Inflammatory macrophage treated with lipopolysaccharide for 1 hour (primary cell): ENCODE measurements at places on chromosomes 6 and 20.
A peak's percentile ranks its signal among the peaks of the same experiment; 100 is the strongest.

DNA sequence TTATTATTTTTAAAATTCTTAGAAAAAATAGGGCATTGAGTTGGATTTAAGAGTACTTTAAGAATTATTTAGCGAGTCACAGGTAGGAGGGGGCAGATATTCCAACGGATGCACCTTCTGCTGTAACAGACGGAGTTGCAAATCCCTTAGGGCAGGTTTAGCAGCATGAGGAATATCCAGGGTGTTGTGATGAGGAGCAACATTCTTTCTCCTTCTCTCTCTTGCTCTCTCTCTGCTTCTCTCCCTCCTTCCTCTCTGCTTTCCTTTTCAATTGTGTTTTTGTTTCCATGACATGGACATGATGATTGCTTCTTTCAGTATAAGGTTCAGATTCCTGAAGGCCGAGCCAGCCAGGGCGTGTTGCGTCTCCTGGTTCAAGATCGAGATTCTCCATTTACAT lies 28.9 kb downstream of the CDH26 start:
- no peak for DNase-seq

DNA sequence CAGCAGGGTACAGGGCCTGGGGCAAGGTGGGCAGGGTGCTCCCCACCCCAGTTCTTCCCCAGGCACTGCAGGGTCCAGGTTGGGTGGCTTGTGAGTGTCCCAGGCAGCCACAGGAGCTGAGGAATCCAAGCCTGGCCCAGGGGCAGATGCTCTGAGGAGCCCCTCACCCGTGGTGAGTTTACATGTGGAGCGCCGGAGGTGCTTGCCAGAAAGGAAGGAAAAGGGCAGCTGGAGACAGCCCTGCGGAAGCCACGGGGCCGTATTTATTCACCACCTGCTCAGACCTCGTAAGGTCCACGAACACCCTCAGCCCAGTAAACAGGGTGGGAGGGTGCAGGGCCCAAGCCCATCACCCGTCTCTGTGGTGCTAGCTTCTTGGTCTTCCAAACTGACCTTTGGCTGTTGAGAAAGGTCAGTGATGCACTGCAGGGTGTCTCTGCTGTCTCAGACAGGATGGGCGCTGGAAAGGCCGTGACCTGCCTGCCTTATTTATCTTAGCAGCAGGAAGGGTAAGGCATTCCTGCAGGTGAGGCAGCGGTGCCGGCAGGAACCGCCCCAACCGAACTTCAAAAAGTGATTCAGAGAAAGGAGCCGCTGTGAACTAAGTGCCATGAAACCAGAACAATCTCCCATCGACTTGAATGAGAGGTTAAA lies 4.0 kb upstream of the FRMD1 start:
- no peak for DNase-seq

GRCh38 chr20:40646361-40646760 lies 42.7 kb downstream of the MAFB start:
- no peak for DNase-seq

DNA sequence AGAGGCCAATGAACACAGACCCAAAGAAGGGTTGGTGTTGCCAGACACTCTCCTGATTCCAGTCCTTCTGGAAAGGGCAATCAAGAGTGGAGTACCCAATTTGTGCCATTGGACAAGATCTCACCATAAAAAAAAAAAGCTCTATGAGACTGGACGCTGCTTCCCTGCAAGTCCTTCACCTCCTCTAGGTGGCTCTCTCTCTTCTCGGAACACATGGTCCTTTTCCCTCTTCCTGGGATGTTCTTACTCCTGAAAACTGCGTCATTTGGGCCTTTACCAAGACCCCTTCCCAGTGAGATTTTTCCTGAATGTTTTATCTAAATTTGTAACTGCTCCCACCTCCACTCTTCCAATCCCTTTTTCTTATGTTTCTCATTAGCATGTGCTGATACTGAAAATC lies 280.8 kb downstream of the FOXA2 start:
- DNase-seq: no peak

GRCh38 chr20:41124451-41125094 lies 12.8 kb upstream of the PLCG1 start:
- no peak for DNase-seq

GRCh38 chr6:17999425-17999824 lies 12.0 kb upstream of the KIF13A start:
- no peak for DNase-seq

DNA sequence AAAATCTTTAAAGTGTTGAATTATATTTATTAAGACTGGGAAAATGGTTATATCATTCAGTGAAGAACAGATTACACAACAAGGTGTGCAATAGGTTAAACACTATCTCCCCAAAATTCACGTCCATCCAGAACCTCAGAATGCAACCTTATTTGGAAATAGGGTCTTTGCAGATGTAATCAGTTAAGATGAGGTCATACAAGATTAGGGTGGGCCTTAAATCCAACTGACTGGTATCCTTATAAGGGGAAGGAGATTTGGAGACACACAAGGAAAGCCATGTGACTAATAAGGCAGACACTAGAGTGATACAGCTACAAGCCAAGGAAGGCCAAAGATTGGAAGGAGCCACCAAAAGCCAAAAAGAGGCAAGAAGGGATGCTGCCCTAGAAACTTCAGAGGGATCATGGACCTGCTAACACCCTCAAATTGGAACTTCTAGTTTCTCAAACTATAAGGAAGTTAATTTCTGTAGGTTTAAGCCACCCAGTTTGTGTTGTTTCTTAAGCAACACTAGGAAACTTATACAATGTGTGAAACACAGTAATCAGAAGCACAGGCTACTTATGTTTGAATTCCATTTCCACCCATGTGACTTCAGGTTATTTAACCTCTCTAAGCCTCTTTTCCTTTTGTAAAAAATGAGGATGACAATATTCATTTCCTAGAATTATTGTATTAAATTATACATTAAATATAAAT lies 16.9 kb downstream of the ILRUN start:
- DNase-seq: peak; percentile 61

- no peak for DNase-seq
Measured at GRCh38 chr6:14276071-14276470, 158.5 kb downstream of the CD83 start.

- DNase-seq: peak; percentile 97
Measured at GRCh38 chr6:45681860-45682511, 304.3 kb upstream of the SUPT3H start.

GRCh38 chr20:4136078-4136966 lies 121.0 kb upstream of the RNF24 start:
- DNase-seq: peak; percentile 33

DNA sequence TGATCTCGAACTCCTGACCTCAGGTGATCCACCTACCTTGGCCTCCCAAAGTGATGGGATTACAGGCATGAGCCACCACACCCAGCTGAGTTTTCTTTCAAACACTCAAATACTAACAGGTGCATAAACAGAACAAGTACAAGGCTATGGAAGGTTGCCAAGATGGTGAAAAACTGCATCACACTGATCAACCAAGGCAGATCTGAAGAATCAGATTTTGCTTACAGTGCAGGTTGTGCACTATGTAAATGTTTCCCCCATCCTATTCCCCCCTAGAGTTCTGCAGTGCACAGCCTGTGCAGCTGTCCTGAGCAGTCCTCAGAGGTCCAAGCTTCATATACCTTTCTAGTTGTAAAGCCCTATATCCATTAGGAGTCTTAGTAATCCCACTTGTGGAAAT lies 73.0 kb downstream of the GFRA4 start:
- DNase-seq: no peak

GRCh38 chr6:137005073-137005472 lies 39.7 kb downstream of the IL20RA start:
- DNase-seq: no peak

GRCh38 chr20:59043698-59044097 lies 1.1 kb upstream of the PRELID3B start:
- peak; percentile 29 for DNase-seq

DNA sequence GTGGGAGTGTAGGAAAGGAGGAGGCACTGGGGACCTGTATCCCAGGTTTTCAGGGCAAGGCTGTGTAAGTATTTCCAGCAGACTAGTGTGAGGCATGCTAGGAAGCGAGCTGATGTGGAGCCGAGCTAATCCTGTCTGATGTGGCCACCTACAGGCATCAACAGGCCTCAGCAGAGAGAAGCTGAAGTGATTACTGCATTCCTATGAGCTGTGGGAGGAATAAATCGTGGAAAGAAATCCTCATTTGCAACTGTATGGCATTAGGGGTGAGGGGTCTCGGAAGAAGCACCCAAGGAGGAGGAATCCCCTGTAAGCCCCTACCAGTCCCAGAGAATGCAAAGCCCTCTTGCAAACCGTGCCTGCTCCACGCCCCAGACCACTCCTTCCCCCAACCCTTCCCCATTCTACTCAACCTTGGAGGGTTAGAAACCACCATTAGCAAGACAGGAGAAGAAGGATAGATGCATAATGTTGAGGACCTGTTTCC lies 41.6 kb downstream of the C6orf15 start:
- DNase-seq: no peak

GRCh38 chr6:163926642-163927041 lies 512.1 kb downstream of the QKI start:
- no peak for DNase-seq

DNA sequence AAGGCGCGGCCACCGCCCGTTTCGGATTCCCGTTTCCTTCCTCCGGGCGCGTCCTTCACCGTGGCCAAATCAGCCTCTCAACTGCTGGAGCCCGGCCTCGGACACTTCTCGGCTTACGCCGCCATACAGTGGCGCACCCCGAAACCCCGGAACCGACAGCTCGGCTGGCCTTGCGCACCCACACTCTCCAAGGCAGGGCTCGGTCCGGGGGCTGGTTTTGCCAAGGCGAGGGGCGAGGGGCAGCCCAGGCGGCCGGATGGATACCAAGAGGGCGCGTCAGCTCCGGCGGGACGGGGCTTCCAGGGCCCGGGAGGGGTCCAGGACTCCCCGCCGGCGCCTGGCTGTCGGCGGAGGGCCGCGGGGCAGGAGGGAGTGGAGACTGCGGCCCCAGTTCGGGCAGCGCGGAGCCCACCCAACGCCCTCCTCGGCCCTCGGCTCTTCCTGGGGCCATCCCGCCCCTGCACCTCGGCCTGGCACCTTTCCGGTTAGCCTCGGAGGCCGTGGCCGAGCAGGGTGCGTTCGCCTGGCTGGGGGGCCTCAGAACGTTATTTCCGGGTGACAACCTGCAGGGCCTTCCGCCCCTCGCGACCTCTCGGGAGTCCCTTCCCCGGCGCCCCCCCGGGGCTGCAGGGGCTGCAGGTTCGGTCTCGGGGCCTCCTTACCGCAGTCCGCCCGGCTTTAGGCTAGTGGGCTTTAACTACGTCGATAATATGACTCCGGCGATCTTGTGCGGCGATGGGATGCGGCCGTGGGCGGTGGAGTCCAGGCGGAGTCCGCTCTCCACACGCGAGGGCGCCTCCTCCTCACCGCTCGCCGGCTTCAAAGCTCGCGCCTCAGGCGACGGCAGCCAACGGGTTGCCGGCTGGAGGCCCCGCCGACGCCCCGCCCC lies 697 bp upstream of the CEP43 start:
- DNase-seq: no peak

DNA sequence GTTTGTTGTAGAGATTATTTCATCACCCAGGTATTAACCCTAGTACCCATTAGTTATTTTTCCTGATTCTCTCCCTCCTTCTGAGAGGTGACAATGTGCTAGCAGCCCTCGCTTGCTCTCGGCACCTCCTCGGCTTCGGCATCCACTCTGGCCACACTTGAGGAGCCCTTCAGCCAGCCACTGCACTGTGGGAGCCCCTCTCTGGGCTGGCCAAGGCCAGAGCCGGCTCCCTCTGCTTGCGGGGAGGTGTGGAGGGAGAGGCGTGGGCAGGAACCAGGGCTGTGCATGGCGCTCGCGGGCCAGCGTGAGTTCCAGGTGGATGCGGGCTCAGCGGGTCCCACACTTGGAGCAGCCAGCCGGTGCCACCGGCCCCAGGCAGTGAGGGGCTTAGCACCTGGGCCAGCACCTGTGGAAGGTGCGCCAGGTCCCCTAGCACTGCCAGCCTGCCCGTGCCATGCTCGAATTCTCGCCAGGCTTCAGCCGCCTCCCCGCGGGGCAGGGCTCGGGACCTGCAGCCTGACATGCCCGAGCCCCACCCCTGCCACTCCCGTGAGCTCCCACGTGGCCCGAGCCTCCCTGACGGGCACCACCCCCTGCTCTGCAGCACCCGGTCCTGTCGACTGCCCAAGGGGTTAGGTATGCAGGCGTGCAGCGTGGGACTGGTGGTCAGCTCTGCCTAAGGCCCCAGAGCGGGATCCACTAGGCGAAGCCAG lies 221.9 kb downstream of the WDR27 start:
- DNase-seq: no peak

DNA sequence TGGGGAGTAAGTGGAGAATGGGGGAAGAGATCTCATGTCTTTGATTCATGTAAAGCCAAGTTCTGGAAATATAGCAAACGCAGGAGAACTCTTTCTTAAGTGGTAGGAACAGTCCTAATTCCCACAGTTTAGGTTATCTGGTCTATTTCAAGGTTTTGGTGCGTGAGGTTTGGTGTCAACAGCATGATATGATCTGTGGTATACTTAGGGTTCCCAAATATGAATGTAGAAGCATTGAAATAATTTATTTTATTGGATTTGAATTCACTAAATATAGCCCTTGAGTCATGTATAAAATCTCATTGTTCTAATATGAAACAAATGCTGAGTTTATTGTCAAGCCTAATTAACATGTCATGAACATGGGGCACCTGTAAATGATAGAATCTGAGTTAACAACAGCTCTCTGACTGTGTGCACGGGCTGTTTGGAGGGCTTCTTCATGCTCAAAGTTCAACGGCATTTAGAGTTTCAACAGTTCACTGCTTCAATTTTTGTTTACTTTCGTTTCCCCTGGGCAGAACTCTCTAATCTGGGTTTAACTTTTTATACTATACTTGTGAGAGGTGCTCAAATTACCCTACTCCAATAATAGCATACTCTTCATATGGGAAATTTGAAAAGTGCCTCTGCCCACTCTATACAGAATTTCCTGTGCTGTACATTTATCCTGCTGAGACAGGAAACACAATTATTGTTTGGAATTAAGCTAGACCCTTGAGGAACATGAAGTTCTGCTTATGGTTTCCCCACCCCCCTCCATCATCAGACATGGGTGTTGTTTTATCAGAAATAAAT lies 236.3 kb upstream of the ZNF217 start:
- peak; percentile 75 for DNase-seq

DNA sequence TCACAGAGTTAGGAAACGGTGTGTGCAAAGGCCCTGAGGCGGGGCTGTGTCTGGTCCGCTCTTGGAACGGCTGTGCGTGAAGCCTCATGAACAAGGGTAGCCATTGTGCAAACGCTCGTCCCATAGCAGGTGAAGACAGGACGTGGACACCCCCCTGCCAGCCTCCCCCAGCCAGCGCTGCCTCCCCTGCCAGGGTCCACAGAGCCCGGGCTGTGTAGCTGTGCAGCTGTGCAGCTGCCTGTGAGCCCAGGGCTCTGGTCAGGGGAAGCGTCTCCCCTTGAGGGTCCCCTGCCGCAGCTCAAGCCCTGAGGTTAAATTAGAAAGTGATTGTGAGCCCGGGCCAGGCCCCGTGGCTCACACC lies 139.4 kb downstream of the TAF4 start:
- DNase-seq: no peak

GRCh38 chr6:43143235-43144128 lies 27.6 kb upstream of the SRF start:
- DNase-seq: peak; percentile 73

DNA sequence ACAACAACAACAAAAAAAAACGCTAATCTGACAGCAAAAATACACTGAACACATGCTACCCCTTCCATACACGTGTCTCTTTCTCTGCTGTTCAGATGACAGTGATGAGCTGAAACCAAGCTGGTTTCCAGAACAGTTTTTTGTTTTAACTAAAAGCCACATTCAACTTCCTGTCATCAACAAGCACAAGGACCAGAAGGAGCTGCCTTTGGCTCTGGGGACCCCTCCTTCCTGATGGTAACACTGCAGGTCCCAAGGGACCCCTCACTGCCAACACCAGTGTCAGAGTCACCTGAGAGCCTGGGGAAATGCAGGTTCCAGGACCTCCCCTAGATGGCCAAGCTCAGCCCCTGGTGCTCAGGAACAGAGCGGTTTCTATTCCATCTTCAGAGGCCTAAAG lies 6.0 kb downstream of the CST7 start:
- no peak for DNase-seq
